Stimulated activated CD8-positive, alpha-beta memory T cell treated with anti-CD3 and anti-CD28 coated beads, Interleukin-12 subunit alpha, Interleukin-12 subunit beta, amount 100 ng/mL, for 4 hours (primary cell): ENCODE measurements at places on chromosomes 4 and X.

GRCh38 chr4:143186649-143187048 is 1.9 kb downstream of the USP38 start:
- DNase-seq: no peak

DNA sequence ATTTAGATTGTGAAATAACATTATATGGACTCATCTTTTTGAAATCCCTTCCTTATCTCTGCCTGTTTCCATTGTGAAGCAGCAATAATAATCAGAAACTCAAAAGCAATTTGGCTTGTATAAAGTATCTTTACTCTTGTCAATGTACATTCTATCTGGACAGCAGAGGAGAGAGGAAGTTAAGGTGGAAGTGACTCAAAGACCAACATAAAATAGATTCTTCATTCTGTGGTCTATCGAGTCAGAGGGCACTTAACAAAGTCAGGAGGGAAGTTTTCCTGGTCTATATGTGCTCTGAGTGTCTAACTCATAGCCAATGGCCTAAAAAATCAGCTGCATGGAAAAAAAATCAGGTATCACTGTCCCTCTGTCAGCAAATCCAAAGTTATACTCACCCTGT is 155.5 kb downstream of the EMCN start:
- no peak for DNase-seq

DNA sequence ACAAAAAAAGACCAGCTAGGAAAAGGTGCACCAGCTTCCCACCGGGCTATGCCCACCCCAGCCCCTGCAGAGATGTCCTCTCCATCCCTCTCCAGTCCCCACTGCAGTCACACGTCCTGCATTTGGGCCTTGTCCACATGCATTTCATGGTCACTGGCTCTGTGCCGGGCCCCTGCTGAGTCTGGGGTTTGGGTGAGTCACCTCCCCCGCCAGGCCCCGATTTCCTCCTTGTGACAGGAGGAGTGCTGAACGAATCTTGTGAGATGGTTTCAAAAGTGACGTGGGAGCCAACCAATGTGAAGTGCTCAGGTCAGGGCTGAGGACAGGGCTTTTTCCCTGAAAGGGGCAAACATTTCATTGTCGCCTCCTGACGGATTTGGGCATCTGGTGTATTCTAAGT is 7.1 kb downstream of the CPZ start:
- no peak for DNase-seq

GRCh38 chrX:120485315-120485637 is 16.2 kb upstream of the LAMP2 start:
- no peak for DNase-seq

DNA sequence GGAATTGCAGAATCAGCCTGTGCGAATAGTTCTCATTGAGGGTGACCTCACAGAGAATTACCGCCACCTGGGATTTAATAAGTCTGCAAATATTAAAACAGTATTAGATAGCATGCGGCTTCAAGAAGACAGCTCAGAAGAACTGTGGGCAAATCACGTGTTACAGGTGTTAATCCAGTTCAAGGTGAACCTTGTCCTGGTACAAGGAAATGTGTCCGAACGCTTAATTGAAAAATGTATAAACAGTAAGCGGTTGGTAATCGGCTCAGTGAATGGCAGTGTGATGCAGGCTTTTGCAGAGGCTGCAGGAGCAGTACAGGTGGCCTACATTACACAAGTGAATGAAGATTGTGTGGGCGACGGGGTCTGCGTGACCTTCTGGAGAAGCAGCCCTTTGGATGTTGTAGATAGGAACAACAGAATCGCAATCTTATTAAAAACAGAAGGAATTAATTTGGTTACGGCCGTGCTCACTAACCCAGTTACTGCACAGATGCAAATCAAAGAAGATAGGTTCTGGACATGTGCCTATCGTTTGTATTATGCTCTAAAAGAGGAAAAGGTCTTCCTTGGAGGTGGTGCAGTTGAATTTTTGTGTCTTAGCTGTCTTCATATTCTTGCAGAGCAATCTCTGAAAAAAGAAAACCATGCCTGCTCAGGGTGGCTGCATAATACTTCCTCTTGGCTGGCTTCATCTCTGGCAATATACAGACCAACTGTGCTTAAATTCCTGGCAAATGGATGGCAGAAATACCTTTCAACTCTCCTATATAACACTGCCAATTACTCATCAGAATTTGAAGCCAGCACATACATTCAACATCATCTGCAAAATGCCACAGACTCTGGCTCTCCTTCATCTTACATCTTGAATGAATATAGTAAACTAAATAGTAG is 10.7 kb downstream of the BBS12 start:
- no peak for DNase-seq

DNA sequence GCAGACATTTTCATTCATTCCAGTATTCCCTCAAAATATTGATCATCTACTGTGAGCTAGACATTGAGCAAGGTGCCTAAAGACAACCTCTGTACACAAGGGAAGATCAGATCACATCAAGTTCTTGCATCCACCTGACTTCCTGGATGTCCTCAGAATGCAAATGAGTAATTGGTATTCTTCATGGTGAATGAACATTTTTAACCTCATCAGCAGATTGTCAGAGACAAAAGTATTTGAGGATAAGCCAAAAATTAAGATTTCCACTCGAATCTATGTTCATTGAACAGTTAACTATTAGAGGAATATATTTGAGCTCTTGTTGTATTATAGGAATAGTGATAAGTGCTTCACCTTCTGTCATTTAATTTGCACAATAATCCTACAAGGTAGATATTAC is 1.3 kb downstream of the SMARCAD1 start:
- DNase-seq: no peak
